ENCODE measurements at places on chromosomes 7 and 10. TPM values are rescaled to one million over a fixed set of nuclear protein-coding genes. Genes with fewer than 3 reads are reported as not detected.
A peak's percentile ranks its signal among the peaks of the same experiment; 100 is the strongest.

Gene GRM8
- total RNA-seq = 0.24 TPM

DNA sequence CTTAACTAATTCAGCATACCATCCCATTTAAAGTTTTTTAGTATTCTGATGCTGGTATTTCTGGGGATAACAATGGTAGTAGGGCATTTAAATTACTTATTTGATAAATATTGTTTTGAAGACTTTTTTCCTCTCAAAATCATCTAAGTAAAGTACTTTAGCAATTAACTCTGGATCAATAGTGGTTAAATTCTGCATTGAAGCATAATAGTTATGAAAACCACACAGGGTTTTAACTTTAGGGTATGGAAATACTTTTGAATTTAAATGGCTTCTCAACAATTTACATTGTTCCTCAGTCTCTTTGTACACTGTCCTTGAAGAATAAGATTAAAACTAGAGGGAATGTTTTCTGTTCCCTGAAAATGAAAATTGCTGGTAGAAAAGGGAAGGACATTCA lies 202.6 kb upstream of the STEAP4 start:
- no peaks in the 10 kb centered on the region for H3K4me1 ChIP-seq
- H3K27me3 ChIP-seq = no peaks in the 10 kb centered on the region
- H3K27ac ChIP-seq = no peak overlapping the region
- DNase-seq = no peak
- no peak overlapping the region for H3K4me3 ChIP-seq

Gene STAG3
- 1.2 TPM for total RNA-seq

GRCh38 chr7:93115796-93116195 lies 2.0 kb downstream of the SAMD9 start:
- peak overlapping the region; percentile 75 for H3K4me3 ChIP-seq
- peak overlapping the region; percentile 70 for H3K27ac ChIP-seq
- no peaks in the 10 kb centered on the region for H3K27me3 ChIP-seq
- DNase-seq = peak; percentile 29

Gene MYOZ1
- not detected for total RNA-seq

- no peak for DNase-seq
- H3K4me3 ChIP-seq = no peak overlapping the region
- peaks cover 22% of the 10 kb centered on the region for H3K36me3 ChIP-seq
- H3K27ac ChIP-seq = no peak overlapping the region
- no peaks in the 10 kb centered on the region for H3K27me3 ChIP-seq
- H3K4me1 ChIP-seq = no peaks in the 10 kb centered on the region
Measured at GRCh38 chr10:131946321-131946751, 35.4 kb downstream of the BNIP3 start.

- no peak overlapping the region for H3K4me3 ChIP-seq
- H3K36me3 ChIP-seq = no peaks in the 10 kb centered on the region
- DNase-seq = no peak
- H3K4me1 ChIP-seq = no peaks in the 10 kb centered on the region
- peaks cover 38% of the 10 kb centered on the region for H3K27me3 ChIP-seq
Measured at GRCh38 chr7:33832271-33832721, 73.0 kb upstream of the BMPER start.

Gene AGBL3
- 5.4 TPM for total RNA-seq

DNA sequence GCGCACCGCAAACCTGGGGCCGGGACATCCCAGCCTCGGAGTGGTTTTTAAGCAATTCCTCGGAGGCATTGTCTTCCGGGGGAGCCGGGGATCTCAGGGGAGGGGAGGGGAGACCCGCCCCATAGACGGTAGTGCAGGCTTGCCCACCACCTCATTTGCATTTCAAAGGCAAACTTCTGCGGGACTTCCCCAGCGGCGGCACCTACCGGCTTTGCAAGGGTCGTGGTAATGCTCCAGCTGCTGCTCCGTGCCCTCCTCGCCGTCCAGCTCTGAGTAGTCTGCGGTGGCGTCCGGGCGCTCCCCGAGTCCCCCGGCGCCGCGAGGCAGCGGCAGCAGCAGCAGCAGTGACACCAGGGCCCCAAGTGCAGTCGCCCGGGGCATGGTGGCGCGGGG lies 425 bp downstream of the TLL2 start:
- H3K27me3 ChIP-seq = peaks cover 16% of the 10 kb centered on the region
- H3K27ac ChIP-seq = no peak overlapping the region
- peak overlapping the region; percentile 78 for H3K4me3 ChIP-seq
- peaks cover 20% of the 10 kb centered on the region for H3K36me3 ChIP-seq
- no peak for DNase-seq
- H3K4me1 ChIP-seq = no peaks in the 10 kb centered on the region

Gene LIPK
- total RNA-seq = not detected

GRCh38 chr7:82624337-82624736 lies 180.8 kb upstream of the CACNA2D1 start:
- no peak overlapping the region for H3K4me3 ChIP-seq
- no peaks in the 10 kb centered on the region for H3K4me1 ChIP-seq
- no peaks in the 10 kb centered on the region for H3K36me3 ChIP-seq
- no peak overlapping the region for H3K27ac ChIP-seq
- no peak for DNase-seq
- H3K27me3 ChIP-seq = no peaks in the 10 kb centered on the region

DNA sequence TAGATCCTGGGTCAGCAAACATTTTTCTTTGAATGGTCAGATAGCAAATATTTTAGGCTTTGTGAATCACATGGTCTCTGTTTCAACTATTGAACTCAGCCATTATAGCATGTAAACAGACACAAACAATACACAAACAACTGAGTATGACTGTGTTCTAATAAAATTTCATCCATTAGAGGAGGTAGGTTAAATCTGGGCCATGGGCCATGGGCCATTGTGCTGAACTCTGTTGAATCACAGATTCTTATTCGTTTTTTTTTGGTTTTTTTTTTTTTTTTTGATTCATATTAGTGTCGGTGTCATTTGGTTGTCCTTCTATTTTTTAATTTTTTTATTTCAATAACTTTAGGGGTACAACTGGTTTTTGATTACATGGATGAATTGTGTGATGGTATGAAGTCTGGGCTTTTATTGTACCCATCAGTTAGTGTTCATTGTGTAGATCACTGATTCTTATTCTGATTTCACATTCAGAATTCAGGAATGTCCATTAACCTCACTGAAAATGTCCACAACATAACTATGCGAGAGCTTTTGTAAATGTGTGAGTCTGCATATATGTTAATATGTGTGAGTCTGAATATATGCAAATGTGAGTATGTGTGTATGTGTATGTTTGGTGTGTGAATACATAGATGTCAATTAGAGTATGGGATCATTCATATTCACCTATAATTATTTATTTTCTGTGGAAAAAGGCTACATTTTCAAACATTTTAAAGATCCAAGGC lies 443.7 kb upstream of the GRM3 start:
- H3K27ac ChIP-seq = no peak overlapping the region
- H3K36me3 ChIP-seq = no peaks in the 10 kb centered on the region
- H3K4me1 ChIP-seq = no peaks in the 10 kb centered on the region
- H3K4me3 ChIP-seq = no peak overlapping the region
- DNase-seq = no peak

GRCh38 chr7:78071491-78072200 lies 273.1 kb downstream of the PHTF2 start:
- H3K4me1 ChIP-seq = no peaks in the 10 kb centered on the region
- H3K36me3 ChIP-seq = no peaks in the 10 kb centered on the region
- no peaks in the 10 kb centered on the region for H3K27me3 ChIP-seq
- no peak for DNase-seq
- H3K4me3 ChIP-seq = no peak overlapping the region

Gene FAM221A
- total RNA-seq = 25.2 TPM

Gene LIPM
- total RNA-seq = not detected

DNA sequence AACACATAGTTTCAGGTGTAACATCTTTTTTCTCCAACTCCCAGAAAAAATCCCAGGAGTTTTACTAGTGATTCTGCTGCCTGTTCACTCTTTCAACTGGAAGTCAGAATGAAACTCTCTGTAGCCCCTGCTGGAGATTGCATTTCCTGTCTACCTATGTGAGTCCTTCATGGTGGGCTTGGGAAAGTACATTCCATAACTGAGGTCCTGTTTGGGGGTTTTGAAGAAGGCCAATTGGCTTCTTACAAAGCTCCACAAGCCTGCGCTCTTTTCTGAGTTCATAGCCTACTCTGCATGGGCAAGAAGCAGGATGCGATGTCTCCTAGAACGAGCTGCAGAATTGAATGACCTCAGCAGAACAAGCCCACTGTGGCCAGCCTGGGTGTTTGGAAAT lies 86.7 kb downstream of the LYZL2 start:
- H3K4me1 ChIP-seq = peaks cover 7% of the 10 kb centered on the region
- no peak overlapping the region for H3K4me3 ChIP-seq
- no peak overlapping the region for H3K27ac ChIP-seq
- no peaks in the 10 kb centered on the region for H3K36me3 ChIP-seq
- no peak for DNase-seq

Gene DGKI
- total RNA-seq = not detected

Gene PTPRZ1
- 5.8 TPM for total RNA-seq

- H3K36me3 ChIP-seq = no peaks in the 10 kb centered on the region
- H3K4me3 ChIP-seq = no peak overlapping the region
- no peaks in the 10 kb centered on the region for H3K4me1 ChIP-seq
- H3K27me3 ChIP-seq = no peaks in the 10 kb centered on the region
Measured at GRCh38 chr7:28516390-28517172, 104.3 kb downstream of the CREB5 start.

- DNase-seq = no peak
- H3K27me3 ChIP-seq = no peaks in the 10 kb centered on the region
- no peak overlapping the region for H3K4me3 ChIP-seq
Measured at GRCh38 chr10:20712774-20713173, 184.3 kb downstream of the NEBL start.

- no peaks in the 10 kb centered on the region for H3K4me1 ChIP-seq
- no peaks in the 10 kb centered on the region for H3K36me3 ChIP-seq
- peaks cover 59% of the 10 kb centered on the region for H3K27me3 ChIP-seq
- H3K27ac ChIP-seq = no peak overlapping the region
- no peak overlapping the region for H3K4me3 ChIP-seq
Measured at GRCh38 chr7:33932221-33932620, 26.9 kb downstream of the BMPER start.

GRCh38 chr10:80515941-80516340 lies 21.8 kb upstream of the SH2D4B start:
- peaks cover 68% of the 10 kb centered on the region for H3K36me3 ChIP-seq
- H3K4me3 ChIP-seq = no peak overlapping the region
- H3K4me1 ChIP-seq = peaks cover 18% of the 10 kb centered on the region
- DNase-seq = no peak
- no peak overlapping the region for H3K27ac ChIP-seq
- H3K27me3 ChIP-seq = no peaks in the 10 kb centered on the region

DNA sequence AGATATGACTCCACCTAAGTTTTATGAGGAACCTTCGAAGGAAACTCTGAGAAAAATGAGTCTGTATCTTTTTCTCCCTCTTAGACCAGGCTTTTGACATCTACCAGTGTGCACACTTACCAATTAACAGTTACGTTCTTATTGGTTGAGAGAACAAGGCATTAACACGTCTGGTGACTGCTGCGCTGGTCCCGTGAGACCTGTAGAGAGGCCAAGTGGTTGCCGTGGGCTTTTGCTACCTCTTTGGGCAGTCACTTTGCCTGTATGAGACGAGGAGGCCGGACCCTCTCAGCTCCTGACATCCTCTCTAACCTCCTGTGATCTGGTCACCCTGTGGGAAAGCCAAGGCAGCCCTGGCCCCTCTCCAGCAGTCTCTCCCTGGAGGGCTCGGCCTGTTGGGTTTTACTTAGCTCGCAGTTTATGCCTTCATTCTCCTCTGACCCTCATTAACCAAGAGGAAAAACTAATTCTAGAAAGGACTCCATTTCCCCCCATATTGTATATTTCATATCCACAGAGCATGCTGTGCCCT lies 513.9 kb upstream of the GALNT17 start:
- H3K36me3 ChIP-seq = no peaks in the 10 kb centered on the region
- H3K4me3 ChIP-seq = no peak overlapping the region
- H3K27ac ChIP-seq = no peak overlapping the region
- no peak for DNase-seq

DNA sequence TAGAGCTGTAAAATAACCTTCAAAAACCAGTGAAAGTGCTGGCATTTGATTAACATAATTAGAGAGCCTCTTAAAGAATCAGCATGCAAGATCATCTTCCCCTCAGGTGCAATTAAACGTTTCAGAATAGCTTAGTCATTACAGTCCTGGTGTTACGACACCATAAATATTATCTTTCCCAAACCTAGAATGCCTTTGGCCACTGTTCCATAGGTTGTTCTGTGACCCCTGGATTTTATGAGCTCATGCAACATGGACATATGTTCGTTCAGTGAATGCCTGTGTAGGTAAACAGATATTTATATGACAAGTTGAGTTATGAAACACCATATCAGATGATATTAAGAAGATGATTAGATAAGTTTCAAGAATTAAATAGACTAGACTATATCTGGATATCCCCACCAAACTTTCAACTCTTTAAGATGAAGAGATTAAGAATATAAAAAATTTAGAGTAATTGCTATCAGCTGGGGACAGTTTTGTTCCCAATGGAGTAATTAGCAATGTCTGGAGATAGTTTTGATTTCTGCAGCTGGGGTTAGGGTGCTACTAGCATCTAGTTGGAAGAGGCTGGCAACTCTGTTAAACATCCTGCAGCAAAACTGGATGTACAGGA lies 263.5 kb upstream of the DKK1 start:
- no peaks in the 10 kb centered on the region for H3K36me3 ChIP-seq
- no peaks in the 10 kb centered on the region for H3K27me3 ChIP-seq
- no peak overlapping the region for H3K4me3 ChIP-seq
- no peak for DNase-seq
- H3K4me1 ChIP-seq = no peaks in the 10 kb centered on the region

DNA sequence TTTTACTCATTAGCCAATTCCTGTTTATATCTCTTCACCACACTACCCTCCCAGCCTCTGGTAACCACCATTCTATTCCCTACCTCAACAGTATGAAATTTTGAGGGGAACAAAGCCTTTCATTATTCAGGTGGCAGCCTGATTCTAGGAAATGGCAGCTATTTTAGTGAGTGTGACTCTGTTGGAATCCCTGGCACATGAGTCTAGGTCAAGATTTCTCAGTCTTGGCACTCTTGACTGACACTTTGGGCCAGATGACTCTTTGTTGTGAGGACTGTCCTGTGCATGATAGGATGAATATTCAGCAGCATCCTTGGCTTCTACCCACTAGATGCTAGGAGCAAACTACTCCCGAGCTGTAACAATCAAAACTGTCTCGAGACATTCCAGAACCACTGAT lies 322.8 kb upstream of the PHYHIPL start:
- no peaks in the 10 kb centered on the region for H3K36me3 ChIP-seq
- H3K27me3 ChIP-seq = no peaks in the 10 kb centered on the region
- no peak overlapping the region for H3K4me3 ChIP-seq
- peaks cover 22% of the 10 kb centered on the region for H3K4me1 ChIP-seq
- no peak for DNase-seq

DNA sequence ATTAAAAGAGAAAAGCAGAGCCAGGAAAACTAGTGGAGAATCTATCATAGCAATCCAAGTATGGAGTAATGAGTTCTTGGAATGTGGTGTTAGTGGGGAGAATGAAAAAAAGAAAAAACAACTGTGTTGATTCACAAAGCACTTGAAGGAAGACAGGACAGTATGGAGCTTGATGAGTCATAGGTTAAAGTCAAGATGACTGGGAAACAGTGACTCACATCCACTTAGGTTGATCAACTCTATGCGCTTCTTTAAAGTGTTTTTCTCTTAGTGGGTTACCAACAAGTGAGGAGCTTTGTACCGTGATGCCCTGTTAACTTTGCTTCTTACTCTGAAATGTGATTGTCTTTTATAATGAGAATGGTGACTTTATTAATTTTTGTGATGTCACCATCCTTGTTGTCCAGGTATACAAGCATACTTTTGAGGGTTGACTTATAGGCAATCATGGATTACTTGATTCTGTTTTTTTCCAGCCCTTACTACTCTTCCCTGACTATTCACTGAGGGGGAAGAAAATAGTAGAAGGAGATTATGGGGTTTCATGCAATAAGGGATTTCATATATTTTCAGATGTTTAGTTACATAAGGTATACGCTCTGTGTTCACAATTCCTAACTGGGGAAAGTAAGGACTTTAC lies 32.1 kb upstream of the MDFIC start:
- H3K36me3 ChIP-seq = no peaks in the 10 kb centered on the region
- no peak overlapping the region for H3K4me3 ChIP-seq
- DNase-seq = no peak
- no peaks in the 10 kb centered on the region for H3K27me3 ChIP-seq
- no peaks in the 10 kb centered on the region for H3K4me1 ChIP-seq
